ENCODE measurements at places on chromosomes 1 and 21.
A peak's percentile ranks its signal among the peaks of the same experiment; 100 is the strongest.

GRCh38 chr1:239854922-239855321, 236.8 kb upstream of the FMN2 start:
- DNase-seq, result peak; percentile 21

GRCh38 chr1:117427297-117427696, 60.0 kb downstream of the MAN1A2 start:
- no peak for DNase-seq

DNA sequence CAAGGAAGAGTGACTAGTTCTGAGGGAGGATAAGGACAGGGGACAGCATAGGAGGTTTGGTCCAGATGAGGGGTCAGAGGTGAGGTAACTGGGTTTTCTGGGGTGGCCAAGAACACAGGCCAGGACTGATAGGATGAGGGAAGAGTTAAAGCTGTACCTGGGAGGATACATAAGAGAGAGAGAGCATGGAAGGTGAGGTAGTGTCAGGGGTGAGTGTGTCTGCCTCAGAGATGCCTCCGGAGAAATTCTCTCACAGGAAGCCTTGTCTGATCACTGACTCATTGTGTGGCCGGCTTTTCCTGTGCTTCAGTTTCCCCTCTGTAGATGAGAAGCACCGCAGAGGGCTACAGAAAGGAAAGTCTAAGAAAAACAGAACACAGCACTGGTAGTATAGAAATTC, 40.2 kb downstream of the FASLG start:
- no peak for DNase-seq

- DNase-seq, result no peak
These were observed 306.6 kb downstream of the MRPL39 start for GRCh38 chr21:25300632-25301031.

DNA sequence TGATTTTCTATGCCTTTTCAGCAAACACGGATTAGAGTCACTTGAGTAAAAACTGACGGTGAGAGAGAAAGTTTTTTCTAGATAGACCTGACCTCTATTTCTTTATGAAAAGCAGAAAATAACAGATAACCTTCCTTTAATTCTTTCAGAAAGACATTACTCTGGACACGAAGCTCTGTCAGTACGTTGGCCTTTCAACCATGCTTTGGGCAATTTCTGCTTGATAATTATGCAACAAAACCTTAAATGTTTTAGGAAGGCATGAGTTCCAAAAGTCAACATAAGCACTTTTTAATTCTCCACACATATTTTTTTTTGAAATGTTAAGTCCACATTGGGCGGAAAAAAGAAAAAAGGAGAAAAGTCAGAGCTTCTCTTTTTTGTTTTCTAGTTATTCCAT, 137.8 kb downstream of the AKT3 start:
- no peak for DNase-seq

GRCh38 chr1:228294717-228295116, 86.9 kb downstream of the OBSCN start:
- DNase-seq, result no peak

DNA sequence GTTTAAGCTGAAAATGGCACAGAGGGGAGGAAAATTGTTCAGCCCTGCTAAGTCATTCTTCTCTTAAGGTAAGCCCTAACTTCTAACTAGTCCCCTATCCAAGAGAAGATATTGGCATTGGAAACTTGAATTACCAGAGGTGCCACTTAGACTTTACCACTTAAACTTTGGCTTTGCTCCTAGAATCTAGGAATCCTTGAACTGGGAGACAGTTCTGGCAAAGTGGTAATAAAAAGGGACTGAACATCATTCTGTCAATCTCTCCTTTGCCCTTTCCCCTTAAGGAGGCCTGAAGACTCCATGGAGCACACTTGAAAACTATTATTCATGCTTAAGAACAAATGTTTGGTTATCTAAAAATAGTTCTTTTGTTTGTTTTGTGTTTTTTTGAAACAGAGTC, 8.4 kb downstream of the ATP1A4 start:
- no peak for DNase-seq

DNA sequence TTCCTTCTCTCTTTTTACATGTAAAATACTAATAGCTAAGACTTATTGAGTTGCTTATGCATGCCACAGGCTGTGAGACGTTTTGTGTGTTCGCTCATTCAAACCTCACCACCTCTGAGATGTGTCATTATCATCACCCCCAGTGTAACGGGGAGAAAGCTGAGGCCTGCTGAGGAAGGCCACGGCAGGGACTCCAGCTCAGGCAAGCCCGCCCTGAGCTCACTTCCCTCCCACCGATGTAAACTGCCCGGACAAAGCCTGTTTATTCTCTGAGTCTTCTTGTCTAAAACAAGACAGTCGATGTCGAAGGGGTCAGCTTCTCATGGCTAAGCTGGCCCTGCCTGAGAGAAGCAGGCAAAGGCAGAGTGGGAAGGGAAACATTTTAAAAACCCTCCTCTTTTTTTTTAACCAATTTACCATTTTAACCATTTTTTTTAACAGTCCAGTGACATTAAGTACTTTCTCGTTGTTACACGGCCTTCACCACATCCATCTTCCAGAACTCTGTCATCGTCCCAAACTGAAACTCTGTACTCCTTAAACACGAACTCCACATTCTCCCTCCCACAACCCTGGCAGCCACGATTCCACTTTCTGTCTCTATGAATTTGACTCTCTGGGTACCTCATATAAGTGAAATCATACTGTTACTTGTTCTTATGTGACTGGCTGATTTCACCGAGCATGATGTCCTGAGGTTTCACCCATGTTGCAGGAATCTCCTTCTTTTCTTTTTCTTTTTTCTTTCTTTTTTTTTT, 204.8 kb upstream of the GALNT2 start:
- DNase-seq, result no peak

GRCh38 chr1:65001231-65001792, 35.0 kb upstream of the JAK1 start:
- no peak for DNase-seq

DNA sequence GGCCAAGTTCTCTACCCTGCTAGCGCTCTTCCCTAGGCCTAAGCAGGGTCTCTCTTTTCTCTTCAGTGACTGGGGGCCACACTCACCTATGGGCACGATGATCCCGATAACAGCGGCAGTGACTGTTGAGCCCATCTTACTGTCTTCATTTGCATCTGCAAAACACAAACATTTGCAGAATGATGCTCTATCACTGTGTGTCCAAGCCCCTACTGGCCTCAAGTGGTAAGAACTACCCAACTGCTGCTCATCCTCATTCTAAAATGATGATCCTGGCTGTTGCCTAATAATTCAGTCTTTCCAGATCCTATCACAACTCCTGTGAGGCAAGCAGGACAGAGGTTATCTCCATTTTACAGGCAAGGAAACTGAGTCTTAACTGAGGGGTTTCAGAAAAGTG, 16.7 kb upstream of the MAGOH start:
- DNase-seq, result no peak

DNA sequence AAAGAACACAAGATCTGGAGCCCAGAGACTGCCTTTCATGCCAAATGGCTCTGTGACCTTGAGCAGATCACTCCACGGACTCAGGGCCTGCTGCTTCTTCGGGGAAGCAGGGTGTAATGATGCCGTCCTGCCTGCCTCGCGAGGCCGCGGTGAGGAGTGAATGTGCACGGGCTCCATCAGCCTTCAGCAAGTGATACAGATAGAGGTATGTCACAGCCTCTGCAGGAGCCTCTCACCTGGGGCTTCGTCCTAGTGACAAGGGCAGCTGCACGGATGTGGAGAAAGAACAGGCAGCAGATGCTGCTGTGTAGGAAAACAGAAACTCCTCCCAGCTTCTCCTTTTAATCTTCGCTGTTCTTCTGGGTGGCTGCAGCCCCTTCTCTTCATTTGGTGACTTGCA, 127.5 kb downstream of the KCNN3 start:
- peak; percentile 78 for DNase-seq

DNA sequence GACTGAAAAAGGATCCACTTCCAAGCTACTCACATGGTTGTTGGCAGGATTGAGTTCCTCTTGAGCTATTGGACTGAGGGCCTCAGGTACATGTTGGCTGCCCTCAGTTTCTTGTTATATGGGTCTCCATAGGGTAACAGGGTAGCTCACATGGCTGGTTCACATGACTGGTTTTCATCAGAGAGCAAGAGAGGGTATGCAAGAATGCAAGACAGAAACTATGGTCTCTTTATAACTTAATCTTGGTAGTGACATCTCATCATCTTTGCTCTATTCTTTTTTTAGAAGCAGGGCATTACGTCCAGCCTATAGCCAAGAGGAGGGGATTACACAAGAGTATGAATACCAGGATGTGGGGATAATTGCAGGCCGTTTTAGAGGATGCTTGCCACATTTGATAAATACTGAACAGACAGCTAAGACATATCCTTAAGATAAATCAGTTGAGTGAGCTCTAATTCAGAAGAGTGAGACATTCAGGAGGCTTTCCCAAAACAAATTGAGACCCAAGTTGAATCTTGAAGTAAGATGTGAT, 100.2 kb downstream of the HMCN1 start:
- DNase-seq, result no peak

- DNase-seq, result no peak
These were observed 43.8 kb downstream of the CD53 start for GRCh38 chr1:110916669-110917306.

GRCh38 chr1:41341365-41341683, 19.9 kb upstream of the FOXO6 start:
- no peak for DNase-seq

GRCh38 chr1:156460525-156460924, 40.0 kb downstream of the MEF2D start:
- DNase-seq, result no peak

Measured in NCI-H146 (cell line).